ENCODE measurements at places on chromosomes 7 and 10.

GRCh38 chr7:134742688-134743350, 36.6 kb upstream of the CALD1 start:
- DNase-seq, result no peak

GRCh38 chr10:10394933-10395658, 622.6 kb upstream of the CELF2 start:
- DNase-seq, result no peak

DNA sequence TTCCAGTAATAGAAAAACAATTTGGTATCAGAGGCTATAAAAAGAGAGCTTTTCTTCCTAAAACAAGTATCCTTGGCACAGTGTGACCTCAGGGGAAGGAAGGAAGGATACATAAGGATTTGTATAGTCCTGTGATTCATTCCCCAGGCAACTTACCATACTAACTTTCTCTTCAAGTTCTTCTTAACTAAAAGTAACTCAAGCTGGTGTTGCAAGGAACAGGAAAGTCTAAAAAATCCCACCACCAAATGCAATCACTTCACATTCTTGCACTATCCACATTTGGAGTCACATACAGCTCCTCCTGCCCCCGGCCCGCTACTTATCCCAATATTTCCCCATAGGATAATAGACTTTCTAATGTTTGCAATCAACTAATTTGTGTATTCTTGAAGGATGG, 84.8 kb downstream of the PRKAG2 start:
- DNase-seq, result no peak

DNA sequence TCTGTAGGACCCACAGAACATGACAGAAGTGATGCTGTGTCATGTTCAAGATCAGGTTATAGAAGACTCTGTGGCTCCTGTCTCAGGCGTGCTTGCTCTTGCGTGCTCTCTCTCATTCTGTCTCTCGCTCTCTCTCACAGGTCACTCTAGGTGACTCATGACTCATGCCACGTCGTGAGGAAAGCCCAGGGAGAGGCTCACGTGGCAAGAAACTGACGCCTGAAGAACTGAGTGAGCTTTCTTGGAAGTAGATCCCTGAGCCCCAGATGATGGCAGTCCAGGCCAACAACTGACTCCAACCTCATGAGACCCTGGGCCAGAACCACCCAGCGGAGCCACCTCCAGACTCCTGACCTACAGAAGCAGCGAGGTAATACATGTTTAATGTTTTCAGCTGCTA, 103.3 kb downstream of the DNMBP start:
- no peak for DNase-seq

- no peak for DNase-seq
Observed at GRCh38 chr10:5897504-5897903, 7.5 kb downstream of the FBH1 start.

GRCh38 chr7:39379416-39379815, 186.8 kb upstream of the YAE1 start:
- no peak for DNase-seq
